Osteoblast (primary cell): ENCODE measurements at places on chromosomes 7 and 10. TPM values are rescaled to one million over a fixed set of nuclear protein-coding genes. Genes with fewer than 3 reads are reported as not detected.

Gene LRRD1
- total RNA-seq: 0.29 and 0.36 TPM in 2 replicates

Gene KCNH2
- not detected in 2 replicates for total RNA-seq

Gene OR6V1
- total RNA-seq: not detected in 2 replicates

Gene GFRA1
- 76.0 and 76.6 TPM in 2 replicates for total RNA-seq

Gene PANK1
- 5.8 and 9.7 TPM in 2 replicates for total RNA-seq

Gene CISD1
- total RNA-seq: 31.5 and 34.2 TPM in 2 replicates
